GM12878 (cell line): ENCODE measurements at places on chromosomes 7 and 10. TPM values are rescaled to one million over a fixed set of nuclear protein-coding genes. Genes with fewer than 3 reads are reported as not detected.
A peak's percentile ranks its signal among the peaks of the same experiment; 100 is the strongest.

Gene ANKMY2
- polyA plus RNA-seq, result 0.48 TPM in 2 replicates

Gene GPR141
- 0.69 and 1.1 TPM in 2 replicates for polyA plus RNA-seq

Gene CALCR
- polyA plus RNA-seq, result not detected in 2 replicates

DNA sequence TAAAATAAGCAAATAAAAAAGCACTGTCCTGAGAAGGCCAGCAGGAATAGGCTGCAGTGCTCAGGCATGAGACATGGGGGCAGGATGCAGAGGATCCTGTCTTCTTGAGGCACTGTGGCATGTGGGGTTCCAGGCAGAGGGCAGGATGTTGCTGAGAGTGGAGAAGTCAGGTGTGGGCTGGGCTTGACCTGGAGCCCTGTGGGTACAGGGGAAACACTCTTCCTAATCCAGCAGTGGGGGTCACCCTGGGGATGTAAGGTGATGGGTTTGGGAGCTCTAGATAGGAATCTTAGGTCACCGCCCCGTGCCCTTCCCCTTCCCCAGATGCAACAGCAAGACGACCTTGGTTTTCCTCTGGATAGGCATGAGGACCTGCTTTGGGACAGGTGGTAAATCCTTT is 13.6 kb downstream of the SUMF2 start:
- DNase-seq, result no peak

Gene TRPV5
- not detected in 2 replicates for polyA plus RNA-seq

DNA sequence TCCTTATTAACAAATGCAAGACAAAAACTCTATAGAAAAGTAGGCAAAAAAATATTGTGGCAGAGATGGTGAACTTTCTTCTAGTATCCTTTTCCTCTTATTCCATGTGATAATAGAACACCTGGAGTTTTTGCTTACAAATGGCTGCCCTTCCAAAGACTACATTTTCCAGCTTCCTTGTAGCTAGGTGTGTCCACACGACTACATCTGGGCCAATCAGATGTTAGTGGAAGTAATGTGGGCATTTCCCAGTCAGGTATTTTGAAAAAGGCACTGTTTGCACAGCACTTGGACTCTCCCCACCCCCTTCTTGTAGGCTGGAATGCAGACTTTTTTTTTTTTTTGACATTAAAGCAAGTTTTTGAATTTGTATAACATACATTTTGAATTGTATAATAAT is 105.5 kb upstream of the TBX20 start:
- DNase-seq, result no peak

DNA sequence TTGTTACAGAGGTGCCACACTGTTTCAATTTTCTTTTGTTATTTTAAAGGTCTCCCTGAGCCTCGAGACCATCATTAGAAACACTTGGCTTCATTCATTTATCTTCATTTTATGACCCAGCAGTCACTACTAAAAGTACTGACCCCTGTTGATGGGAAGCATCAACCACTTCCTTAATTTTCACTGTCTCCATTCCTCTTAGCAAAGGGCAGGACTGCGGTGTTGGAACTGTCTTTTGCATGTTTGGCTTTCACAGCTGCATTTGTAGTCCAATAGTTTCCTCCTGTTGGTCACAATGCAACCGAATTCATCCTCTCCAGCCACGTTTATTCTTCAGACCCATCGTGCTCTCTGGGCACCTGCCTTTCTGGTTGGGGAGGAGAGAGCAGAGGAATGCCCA is 46.7 kb upstream of the PDZD8 start:
- DNase-seq, result no peak

Gene MARVELD1
- 2.7 and 3.9 TPM in 2 replicates for polyA plus RNA-seq

Gene SH2D4B
- 0.06 TPM in 1 of 2 replicates, not detected in the other for polyA plus RNA-seq

Gene NXPH1
- polyA plus RNA-seq, result not detected in 2 replicates

DNA sequence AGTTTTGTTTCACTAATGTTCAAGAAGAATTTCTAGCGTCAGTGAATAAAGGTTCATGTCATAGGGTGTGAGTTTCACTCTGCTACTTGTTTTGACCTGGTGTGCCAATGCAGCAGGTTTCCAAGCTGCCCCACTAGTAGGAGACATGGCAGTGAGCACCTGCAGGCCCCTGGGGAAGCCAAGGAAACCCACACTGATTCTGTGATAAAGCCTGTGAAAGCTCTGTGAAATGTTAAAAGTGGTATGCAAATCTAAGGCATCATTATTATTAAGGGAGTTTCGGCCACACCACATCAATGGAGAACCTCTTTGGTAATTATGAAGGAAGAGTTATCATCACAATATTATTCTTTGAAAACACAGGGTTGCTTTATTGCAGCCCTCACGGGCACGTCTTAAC is 46.4 kb downstream of the ABCB5 start:
- DNase-seq, result peak; percentile 16

DNA sequence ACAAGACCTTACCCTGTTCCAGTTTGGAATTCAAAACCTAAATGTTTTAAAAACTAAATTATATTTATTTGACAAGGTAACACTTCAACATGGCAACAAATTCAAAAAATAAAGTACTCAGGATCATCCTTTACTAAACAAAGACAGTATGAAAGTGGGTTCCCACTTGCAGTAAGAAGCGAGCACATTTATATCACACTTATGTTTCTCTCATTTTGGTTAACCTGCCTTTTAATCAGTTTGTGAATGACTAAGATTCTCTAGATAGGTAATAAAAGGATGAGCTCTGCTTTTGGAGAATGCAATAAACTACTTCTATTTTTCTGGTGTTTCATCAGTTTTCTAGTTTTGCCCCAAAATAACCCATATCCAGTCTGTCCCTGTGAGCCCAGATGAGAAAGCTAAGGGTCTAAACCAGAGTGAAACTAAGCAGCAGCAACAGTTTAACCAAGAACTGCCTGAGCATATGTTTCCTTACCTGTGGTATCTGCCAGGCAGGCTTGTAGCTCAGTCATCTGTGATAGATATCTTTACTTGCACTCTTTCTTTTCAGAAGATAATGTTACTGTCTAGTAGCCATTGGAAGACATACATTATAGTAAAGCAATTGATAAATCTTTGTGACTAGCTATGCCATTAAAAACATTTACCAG is 64.1 kb downstream of the ABLIM1 start:
- no peak for DNase-seq

GRCh38 chr7:2146676-2147472 is 85.9 kb downstream of the MAD1L1 start:
- DNase-seq, result no peak

DNA sequence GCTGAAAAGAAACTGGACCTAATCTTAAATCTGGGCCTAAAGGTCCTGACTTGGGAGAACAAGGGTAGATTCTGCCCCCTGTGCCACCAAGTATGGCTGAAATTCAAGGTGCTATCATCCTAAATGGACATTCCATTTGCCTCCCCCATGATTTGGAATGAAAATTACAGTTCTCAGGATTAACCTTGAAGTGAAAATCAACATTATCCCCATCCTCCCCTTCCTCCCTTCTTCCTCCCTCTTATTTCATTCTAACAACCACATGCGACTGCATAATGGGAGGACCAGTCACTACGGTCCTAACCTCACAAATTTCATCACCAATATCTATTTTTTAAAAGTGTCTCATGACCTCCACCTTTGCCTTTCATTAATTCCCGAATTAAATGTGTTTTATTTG is 62.1 kb downstream of the SEMA3C start:
- DNase-seq, result no peak

DNA sequence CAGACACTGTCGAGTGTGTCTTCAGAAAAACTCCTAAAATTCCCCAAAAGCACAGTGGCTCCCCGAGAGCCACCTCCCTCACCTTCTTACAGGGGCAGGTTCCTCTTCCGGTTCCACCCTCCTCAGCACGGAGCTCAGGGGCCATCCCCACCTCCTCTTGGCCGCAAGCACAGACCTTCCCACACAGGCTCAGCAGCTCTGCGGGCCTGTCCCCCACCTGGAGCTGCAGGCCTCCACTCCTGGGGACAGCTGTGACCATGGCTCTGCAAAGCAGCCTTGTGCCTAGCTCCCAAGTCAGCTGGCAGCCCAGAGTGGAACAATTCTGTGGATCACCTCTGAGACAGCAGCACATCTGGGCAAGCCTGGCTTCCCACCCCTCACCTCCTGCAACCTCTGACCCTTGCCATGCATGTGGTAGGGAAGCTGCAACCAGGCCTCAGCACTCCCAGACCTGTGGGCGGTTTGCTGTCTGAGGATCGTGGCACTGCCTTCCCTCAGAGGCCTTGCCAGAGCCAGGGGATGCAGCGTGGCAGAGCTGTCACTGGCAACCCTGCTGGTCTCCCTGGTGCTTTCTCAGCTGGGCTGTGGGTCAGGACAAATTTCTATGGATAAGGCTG is 79.7 kb downstream of the ALOX5 start:
- DNase-seq, result no peak

DNA sequence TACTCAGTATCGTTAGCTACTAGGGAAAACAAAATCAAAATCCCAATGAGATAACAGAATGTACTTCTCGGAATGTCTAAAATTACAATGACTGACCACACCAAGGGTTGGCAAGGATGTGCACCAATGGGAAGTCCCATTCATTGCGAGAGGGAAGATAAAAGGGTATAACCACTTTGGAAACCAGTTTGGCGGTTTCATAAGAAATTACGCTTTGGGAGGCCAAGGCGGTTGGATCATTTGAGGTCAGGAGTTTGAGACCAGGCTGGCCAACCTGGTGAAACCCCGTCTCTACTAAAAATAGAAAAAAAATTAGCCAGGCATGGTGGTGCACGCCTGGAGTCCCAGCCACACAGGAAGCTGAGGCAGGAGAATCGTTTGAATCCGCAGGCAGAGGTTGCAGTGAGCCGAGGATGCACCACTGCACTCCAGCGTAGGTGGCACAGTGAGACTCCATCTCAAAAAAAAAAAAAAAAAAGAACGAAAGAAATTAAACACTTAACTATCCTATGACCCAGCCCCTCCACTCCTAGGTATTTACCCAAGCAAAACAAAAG is 7.6 kb downstream of the HACD1 start:
- DNase-seq, result no peak
